ENCODE measurements at places on chromosomes 12 and 14. TPM values are rescaled to one million over a fixed set of nuclear protein-coding genes. Genes with fewer than 3 reads are reported as not detected.

Gene OR11H12
- not detected for total RNA-seq

Gene OR11H7
- not detected for total RNA-seq

DNA sequence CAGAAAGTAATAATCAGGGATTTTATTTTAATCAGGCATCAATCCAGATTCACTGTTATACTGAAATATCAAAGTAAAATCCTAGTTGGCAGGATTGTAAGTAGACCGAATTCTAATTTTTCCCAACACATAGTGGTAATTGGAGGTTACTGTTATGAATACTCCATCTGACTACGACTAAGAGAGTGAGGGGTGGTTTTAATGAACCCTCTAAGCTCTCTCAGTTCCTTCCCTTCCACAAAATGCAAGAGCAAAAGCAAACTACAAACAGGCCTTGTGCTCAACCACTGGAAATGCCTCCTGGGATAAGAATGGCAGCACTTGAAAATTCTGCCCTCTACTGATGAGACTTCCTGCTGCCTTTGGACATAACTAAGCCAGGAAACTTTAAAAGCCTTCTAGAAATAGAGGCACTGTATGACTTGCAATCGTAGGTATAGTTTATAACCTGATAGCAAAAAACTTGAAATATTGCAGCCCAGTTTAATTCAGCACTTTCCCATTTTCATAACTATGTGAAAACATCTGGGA lies 184.8 kb downstream of the SLC16A7 start:
- peak; percentile 71 for DNase-seq

DNA sequence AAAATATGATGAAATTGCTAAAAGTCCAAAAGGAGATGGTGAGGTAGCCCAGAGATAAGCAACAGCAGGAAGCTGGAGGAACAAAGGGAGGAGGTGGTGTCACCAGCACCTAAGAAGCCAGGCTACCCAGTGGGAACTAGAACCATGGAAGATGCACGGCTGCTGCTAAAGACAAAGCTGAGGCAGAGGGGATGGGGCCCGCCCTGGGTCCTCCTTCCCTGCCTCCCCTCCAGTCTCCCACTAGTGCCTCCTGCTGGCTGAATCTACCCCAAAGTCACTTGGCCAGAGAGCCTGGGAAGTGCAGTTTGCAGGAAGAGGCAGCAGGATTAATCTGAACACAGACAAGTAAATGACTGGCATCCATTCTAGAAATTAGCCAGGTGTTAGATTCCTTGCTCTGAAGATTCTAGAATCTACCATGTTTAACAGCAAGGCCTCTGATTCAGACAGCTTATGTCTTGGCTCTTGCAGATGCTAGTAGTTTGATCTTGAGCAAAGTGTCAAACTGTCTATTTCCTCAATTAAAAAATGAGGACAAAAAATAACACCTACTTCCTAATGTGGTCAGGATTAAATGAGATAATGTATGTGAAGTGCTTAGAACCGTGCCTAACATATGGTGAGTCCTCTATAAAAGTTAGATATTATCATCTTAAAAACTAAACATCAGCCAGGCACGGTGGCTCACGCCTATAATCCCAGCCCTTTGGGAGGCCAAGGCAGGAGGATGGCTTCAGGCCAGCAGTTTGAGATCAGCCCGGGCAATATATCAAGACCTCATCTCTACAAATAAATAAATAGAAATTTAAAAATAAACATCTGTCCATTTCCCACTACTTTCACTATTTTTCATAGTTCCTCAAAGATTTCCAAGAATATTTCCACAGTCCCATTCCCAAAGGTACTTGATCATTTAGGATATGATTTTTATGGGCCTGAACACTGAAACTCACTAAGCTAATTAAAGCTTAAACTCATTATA lies 5.8 kb upstream of the LRP10 start:
- DNase-seq: no peak

Gene TBX3
- 66.4 TPM for total RNA-seq

DNA sequence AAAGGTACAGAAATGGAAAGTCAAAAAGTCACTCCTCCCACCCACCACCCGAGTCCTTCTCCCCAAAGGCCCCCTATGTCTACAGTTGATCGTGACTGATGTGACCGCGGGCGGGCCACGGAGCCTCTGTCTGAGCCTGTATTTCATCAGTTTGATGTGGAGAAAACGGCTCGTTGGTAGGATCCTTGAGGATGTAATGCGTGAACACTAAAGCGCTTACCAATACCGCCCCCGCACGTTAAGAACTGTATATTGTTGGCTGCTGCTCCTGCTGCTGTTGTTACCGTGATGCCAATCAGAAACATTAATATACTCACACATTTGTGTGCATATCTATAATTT lies 24.6 kb upstream of the UBC start:
- peak; percentile 86 for DNase-seq

DNA sequence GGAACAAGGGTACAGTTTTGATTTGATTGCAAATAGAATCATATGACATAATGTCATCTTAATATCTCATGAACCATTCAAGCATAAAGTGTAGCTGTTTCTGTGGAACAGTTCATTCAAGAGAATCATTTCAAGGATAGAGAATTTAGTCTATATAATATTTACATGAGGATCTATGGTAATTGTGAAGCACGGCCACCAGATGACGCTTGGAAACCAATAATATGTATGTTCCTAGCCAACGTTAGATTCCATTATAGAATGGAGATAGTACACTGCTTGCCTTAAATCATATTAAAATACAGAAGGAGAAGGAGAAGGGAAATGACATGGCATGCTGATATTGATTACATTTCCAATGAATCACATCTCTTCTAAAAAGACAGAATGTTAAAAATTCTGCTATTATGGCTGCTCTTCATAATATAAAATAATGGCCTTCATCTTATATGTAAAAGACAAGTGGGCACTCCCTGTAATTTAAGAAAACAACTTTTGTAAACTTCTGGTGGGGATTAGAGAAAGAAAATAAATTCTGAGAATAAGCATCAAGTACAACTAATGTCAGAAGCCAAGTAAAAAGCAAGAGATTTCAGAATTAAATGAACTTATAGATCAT lies 351.0 kb downstream of the NAV3 start:
- no peak for DNase-seq

DNA sequence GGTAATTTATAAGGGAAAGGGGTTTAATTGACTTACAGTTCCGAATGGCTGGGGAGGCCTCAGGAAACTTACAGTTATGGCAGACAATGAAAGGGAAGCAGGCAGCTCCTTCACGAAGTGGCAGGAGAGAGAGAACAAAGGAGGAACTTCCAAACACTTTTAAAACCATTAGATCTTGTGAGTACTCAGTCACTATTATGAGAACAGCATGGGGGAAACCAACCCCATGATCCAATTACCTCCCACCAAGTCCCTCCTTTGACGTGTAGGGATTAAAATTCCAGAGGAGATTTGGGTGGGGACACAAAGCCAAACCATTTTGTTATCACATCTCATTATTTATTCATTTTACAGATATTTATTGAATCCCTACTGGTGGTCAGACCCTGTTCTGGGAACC lies 822.8 kb downstream of the GALC start:
- DNase-seq: no peak

- no peak for DNase-seq
Observed at GRCh38 chr12:2483713-2484112, 311.1 kb upstream of the FKBP4 start.

Gene ALDH1L2
- 35.7 TPM for total RNA-seq

GRCh38 chr14:68147303-68147702 lies 327.7 kb downstream of the RAD51B start:
- peak; percentile 57 for DNase-seq

Gene COX8C
- total RNA-seq: 0.33 TPM

Gene GPR68
- total RNA-seq: 0.26 TPM
